GM13976 (cell line): ENCODE measurements at places on chromosomes 11 and 22.

DNA sequence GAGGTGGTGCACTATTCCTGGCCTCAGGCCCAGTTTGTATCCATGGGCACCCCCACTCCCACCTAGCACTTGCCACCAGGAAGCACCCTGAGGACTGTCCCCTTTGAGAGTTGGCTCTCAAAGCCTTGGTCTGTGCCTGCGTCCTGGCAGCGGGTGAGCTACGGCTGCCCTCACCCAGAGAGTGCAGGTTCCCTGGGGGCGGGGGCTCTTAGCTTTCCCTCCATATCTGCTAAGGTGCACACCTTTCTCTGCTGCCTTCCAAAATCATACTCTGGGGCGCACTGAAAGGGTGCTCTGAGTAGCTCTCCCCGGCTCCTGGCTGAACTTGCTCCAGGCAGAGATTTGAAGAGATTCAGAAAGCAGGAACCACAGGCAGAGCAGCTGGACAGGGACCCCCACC, 7.1 kb downstream of the KCNQ1 start:
- no peak for DNase-seq

DNA sequence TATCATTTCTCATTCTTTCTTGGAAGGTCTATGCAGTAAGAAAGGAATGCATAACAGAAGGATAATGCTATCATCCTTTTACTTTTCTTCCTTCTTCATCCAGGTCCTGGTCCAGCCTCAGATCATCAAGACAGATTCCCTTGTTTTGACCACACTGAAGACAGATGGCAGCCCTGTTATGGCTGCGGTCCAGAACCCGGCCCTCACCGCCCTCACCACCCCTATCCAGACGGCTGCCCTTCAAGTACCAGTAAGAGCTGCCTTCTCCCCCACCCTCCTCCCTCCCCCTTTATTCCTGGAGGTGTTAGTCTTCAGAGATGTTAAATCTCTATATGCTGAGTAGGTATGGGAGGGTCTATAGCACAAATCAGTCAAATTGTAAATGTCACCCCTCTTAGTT, 37.9 kb downstream of the SREBF2 start:
- no peak for DNase-seq

- no peak for DNase-seq
Measured at GRCh38 chr11:127806501-127806900, 780.9 kb downstream of the ETS1 start.

DNA sequence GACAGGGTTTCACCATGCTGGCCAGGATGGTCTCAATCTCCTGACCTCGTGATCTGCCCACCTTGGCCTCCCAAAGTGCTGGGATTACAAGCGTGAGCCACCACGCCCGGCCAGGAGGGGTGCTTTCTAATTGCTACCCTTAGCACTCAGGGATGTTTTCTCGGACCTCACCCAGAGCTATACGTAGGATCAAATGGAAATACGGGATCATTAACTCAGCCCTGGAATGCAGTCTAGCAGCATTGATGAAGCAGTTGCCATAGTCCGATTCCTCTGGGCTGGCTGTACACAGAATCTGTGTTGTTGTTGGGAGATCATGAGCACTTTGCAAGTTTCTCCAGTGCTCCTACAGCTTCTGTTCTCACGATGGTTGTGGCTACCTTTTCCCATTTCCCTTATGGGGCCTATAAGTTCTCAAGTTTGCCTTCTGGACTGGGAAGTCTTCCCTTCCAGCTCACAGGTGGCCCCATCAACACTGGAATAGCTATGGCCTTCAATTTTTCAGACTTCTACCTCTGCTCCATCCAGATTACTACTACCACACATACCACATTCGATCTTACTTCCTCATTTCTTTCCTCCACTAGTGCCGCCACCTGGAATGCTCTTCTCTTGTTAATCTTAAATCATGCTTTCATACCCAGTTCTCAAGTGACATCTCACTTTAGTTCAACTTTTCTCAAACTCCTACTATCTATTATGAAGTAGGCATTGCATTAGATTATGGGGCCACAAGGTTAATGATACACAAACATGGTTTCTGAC, 16.1 kb upstream of the PCF11 start:
- DNase-seq, result peak; percentile 41

GRCh38 chr11:96313163-96313562, 29.8 kb downstream of the MAML2 start:
- DNase-seq, result no peak

DNA sequence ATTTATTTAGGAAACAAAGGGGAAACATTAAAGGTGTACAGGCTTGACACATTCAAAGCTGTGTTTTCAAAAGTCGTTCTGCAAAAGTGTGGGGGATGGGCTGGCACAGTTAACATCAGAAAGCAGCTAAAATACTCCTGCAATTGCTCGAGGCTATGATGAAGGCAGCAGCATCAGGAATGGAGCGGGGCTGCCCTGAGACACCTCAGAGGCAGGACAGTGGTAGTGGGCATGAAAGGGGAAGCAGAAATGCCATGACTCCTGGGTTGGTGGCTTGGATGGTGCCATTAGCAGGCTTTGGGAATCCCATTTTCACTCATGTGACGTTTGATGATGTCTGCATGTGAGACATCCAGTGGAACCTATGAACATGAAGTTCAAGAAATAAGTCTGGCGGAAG, 646 bp downstream of the NCAPD3 start:
- no peak for DNase-seq

- no peak for DNase-seq
Measured at GRCh38 chr11:80960381-80961029, 1519.7 kb upstream of the TENM4 start.

DNA sequence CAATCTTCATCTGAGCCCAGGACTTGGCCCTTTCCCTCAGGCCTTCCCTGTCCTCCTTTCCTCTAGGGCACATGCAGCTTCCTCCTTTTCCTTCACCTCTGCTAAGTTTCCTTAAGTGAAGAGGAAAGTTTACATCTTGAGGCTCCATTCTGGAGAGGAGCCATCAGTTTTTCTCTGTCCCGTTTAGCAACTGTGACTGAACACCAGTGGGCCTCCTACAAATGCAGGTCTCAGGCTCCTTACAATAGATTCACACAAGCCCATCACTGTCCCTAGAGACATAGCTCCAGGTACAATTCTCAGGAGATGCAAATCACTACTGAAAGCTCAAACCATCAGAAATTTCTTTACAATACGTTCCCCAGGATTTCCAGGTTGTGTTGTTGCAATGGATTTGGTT, 23.3 kb upstream of the LYVE1 start:
- DNase-seq, result no peak

- DNase-seq, result no peak
Measured at GRCh38 chr11:125382314-125382791, 113.7 kb downstream of the FEZ1 start.

GRCh38 chr11:79296141-79296540, 144.7 kb downstream of the TENM4 start:
- no peak for DNase-seq

DNA sequence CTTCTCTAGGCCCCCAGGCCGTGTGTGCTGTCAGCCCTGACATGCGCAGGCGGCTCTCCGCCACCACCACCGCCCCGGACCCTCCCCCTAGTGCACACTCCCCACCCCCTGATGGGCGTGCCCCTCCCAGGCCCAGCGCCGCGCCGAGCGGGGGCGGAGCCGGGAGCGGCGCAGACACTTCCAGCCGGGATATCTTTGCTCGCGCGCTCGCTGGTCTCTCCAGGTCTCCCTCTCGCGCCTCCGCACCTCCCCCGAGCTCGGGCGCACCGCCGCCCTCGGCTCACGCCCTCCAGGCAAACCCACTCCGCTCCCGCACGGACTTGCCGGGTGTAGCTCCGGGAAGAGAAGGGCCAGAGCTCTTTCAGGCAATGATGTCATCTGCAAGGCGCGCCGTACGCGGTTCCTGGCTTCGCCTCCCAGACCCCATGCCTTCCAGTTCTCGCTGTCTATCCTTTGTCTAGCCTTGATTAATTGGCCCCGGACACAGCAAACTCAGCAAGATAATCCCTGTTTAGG, at the start of gene SCN3B:
TSS of gene SCN3B (minus strand) at position 59 of the 516 bp plus-strand sequence. CDS start 823 bp downstream, outside the sequence.
- peak; percentile 73 for DNase-seq

- DNase-seq, result no peak
Measured at GRCh38 chr11:130580372-130580771, 131.9 kb downstream of the ADAMTS15 start.

DNA sequence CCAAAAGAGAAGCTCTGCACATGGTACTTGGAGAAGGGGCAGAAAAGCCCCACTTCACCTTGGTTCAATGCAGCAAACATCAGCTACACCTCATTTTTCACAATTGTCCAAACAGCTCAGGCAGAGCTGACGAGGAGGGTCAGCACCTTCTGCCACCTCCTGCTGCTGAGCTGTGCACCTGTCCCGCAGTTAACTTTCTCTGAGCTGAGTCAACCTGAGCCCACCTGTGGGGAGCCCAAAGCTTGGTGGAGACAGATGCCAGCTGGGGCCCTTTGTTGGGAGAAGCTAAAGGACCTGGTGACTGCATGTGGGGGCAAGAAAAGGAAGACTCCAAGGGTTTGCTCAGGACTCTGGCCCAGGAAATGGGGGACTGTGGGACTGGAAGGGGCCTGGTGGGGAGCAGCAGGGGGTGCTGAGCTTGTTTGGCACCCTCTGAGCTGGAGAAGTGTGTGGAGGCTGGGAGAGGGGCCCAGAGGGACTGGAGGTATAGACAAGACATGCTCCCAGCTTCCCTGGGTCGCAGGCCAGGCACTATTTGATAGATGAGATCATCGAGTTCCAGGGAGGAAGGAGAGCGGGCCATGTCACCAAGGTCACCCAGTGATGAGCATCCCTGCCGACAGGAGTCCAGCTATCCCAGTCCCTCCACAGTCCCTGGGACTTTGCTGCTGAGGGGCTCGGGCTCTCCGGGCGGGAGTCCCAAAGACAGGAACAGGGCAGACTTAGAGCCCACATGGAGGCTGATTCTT, 53.5 kb downstream of the KCNJ4 start:
- DNase-seq, result no peak

DNA sequence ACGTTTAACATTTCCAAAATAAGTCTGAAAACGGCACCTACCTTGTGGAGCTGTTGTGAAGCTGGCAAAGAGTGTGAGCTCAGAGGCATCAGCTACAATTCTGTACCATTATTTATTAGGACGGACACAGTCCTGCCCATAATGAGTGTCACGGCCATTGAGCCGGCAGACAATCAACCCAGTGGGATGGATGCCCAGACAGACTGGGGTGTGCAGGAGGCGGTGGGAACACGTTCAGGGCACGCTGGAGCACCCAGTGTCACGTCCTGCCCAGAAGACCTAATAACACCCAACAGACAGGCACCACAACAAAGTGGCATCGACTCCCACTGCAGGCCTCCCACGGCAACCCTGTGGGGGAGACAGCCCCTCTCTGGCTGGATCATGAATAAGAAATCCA, 34.5 kb downstream of the TPST2 start:
- no peak for DNase-seq

- no peak for DNase-seq
Measured at GRCh38 chr11:60879971-60880588, 12.7 kb downstream of the ZP1 start.

DNA sequence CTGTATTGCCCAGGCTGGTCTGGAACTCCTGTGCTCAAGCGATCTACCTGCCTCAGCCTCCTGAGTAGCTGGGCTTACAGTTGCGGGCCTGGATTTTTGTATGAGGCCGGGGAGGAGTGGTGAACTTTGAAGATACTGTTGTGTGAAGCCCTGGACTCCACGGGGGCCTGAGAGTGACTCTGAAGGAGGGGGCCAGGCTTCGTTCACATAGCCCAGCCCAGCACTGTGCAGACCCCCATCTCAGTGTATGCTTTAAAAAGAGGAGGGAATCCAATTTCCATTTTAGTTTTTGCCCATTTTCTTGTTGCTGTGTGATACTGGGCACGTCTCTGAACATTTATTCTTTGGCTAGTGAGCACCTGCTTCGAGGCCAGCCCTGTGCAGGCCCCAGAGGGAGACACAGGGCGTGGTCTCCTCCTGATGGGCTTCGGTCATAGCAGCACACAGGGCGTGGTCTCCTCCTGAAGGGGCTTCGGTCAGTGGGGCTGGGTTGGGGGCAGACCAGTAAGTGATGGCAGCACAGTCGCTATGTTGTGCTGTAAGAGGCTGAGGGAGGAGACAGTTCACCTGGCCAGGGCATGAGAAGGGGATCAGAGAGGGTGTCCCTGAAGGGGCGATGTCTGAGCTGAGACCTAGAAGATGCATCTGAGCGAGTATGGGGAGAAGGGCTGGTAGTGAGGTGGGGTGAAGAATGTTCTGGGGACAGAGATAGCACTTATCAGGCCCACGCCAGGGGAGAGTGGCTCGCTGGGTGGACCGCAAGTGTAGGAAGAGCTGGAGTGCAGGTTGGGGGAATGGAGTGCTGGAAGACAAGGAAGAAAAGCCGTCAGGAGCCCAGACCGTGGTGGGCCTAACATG, 14.0 kb downstream of the SAMM50 start:
- no peak for DNase-seq

GRCh38 chr22:24414984-24415945, 12.1 kb upstream of the ADORA2A start:
- DNase-seq, result no peak

GRCh38 chr22:17119481-17120202, 1.5 kb downstream of the TMEM121B start:
- DNase-seq, result no peak

- DNase-seq, result no peak
Measured at GRCh38 chr22:17213976-17214375, 5.3 kb downstream of the ADA2 start.

- DNase-seq, result no peak
Measured at GRCh38 chr22:35334004-35334403, 34.3 kb downstream of the TOM1 start.

GRCh38 chr11:41872426-41872825, 413.0 kb upstream of the LRRC4C start:
- no peak for DNase-seq

DNA sequence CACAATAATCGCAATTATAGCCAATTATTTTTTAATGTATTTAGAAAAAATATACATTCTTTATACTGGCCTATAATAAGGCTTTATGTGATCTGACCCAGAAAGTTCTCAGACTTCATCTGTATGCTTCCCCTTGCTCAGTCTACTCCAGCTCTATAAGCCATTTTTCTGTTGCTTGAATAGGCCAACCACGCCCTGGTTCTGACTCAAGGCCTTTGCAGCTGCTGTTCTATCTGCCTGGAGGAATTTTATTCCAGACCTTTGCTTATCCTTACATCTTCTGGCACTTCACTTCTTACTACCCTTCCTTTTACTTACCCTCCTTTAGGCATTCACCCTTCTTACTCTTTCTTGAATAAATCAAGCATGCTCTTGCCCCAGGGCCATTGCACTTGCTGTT, 54.9 kb upstream of the PDE3B start:
- no peak for DNase-seq

- no peak for DNase-seq
Measured at GRCh38 chr22:40853333-40853732, 3.1 kb downstream of the ST13 start.
